NCI-H2227 treated with DMSO at 0.1 percent for 48 hours (cell line): ENCODE measurements at places on chromosomes 12 and 14.

- DNase-seq, result no peak
These were observed 3.9 kb downstream of the KRT79 start for GRCh38 chr12:52829986-52830770.

DNA sequence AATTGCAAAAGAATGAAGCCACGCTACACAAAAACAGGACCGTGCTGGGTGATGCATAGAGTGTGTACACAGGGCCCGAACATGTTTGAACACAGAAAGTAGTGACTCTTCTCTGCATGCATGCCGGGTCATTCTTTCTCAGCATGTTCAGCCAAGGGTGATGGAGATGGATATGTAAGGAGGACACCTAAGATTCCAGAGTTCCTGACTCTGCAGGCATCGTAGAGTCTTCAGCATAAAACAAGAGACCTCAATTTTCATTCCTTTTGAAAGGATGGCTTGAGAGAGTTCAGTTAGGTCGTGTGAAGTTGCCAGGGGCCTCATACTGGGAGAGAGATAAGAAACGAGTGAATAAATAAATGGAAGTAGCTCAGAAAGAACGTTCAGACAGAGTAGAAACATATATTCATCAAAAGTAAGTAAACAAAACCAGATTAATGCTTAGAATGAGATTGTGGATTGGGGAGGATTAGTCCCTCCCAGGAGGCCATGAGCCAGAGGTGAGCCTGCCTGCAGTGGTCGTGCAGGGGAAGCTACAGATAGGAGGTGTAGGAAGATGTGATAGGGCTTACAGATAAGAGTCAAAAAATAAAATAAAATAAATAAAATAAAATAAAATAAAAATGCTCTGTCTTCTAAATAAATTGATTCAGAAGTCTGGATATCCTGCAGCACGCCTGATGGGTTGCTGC, 27.6 kb upstream of the SEL1L start:
- no peak for DNase-seq

GRCh38 chr12:22409377-22410164, 75.1 kb upstream of the ST8SIA1 start:
- DNase-seq, result no peak

DNA sequence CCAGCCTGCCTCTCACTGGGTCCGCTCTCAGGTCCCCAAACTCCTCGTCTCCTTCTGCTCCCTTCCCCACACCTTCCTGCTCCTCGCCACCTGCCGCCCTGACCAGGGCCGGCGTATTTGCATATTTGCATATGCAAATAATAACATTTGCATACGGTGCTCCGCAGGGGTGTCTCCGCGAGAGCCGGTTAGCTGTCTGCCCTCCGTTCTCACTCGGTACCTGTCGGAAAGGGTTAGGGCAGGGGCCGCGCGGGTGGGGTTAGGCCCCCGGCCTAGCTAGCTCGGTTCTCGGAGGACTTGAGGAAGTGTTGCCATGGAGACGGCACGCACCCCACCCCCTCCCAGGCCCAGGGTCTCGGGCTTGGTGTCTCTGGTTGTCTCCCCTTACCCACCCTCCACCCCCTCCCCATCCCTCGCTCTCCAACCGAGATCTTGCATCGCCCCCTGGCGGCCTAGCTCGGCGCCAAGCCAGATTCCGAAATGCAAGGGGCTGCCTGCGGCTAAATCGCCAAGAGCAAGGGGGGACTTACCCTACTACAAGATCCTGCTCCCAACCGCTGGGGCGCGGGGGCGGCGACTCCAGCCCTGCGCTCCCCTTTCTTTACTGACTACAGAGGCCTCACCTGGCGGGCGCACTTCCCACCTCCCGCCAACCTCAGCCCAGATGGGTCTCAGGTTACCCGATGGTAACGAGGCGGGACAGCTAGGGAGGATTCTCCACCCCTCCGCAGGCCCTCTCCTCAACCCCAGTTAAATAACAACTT, 8.1 kb downstream of the STAC3 start:
- DNase-seq, result peak; percentile 29

DNA sequence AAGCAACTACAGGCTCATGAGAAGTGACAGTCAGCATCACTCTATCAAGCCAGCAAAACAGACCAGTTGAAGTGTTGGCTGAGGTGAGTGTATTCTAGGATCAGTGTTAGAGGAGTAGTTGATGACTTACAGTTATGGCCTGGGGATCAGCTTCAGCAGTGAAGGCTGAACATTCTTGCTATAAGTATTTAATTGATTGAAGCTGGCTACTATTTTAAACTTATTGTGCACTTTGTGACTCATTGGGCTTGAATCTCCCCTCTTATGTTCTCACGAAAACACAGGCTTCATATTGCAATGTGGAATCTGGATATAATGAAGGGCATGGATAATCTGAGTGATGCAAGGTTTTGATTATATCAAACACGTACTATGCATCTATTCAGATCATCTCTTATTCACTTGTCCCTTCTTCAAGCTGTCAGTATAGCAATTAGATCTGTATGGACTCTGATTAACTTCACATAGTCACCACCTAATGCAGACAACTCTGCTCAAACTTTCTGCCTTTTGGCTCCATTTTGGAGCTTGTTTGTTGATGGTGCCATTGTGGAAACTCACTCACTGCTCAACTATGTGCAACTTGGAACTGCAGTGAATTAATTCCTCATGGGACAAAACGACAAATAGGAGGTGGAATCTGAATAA, 309.2 kb downstream of the SLC16A7 start:
- DNase-seq, result no peak

DNA sequence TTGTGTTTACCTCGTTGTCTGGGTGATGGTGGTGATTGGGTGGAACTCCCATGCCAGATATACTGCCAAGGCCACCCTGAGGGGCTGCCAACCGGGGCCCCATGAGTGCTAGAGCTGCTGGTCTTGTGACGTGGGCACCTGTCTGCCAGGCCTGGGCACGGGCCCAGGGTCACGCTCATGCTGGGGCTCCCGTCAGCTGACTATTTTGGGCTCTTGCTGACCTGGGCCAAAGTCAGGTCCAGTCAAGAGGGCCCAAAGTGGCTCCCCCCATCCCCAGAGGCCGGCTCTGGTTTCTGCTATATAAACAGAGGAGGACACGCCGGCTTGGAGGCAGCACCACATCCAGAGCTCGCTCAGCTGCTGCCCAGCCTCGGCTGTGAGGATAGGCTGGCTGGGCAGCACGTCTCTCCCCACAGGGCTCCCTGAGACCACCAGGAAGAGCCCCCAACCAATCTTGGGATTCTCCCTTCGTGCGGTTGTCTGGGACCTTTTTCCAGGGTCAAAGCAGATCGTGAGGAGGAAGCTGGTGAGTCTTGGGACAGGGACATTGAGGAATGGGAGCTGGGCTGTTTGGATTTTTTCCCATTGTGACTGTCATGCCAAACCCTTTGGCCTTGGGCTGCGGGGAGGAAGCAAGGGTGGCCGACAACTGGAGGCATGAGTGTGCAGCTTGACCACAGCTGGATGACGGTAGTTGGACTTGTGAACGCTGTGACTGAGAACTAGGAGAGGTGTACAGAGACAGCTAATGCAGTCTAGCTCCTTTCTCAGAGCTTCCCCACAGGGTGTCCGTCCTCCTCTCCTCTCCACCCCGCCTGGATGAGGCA, 7.6 kb upstream of the NR4A1 start:
- DNase-seq, result no peak

DNA sequence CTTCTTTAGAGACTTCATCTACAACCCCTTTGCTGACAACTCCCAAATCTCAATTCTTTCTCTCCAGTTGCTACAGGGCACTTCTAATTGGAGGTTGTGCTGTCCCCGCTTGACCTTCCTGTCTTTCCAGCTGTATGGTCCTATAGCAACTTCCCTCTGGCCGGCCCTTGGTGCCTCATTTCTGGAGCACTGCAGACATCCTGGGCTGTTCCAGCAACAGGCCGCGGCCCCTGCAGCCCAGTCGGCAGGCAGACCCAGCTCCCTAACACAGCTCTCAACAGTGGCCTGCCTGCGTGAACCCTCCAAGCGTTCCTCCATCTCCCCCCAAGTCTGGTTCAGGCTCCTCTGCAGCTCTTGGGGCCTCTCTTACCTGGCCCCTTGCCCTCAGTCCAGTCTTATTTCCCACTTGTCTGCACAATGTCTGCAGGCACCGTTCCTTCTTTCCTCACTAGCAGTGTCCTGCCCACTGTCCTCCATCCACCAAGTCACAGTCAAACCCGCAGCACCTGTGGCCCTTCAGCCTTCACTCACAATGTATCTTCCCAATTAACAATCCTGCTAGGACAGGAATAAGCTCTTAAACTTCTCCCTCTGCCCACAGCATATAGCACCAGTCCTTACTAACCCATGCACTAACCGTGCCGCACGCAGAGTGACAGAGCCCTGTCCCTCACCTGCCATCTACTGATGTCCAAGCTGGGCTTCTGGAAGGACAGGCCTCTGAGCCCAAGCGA, 1.6 kb upstream of the EML1 start:
- DNase-seq, result no peak

GRCh38 chr12:1848146-1848545, 27.8 kb downstream of the LRTM2 start:
- no peak for DNase-seq

DNA sequence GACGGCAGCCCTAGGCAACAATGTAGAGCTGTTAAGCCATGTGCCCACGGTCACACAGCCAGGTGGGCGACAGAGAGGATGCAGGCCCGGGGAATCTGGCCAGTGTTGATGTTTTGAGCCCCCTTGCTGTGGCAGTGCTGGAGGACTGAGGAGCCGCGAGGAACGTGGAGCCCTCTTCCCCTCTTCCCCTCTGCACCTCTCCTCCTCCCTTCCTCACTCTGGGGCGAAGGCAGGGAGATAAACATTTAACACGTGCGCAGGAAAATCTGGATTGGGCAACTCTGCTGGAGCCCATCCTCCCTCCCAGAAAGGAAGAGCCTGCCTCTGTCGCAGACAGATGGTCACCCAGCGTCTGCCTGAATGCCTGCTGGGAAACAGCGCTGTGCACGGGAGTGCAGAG, 376.8 kb downstream of the FUT8 start:
- no peak for DNase-seq

DNA sequence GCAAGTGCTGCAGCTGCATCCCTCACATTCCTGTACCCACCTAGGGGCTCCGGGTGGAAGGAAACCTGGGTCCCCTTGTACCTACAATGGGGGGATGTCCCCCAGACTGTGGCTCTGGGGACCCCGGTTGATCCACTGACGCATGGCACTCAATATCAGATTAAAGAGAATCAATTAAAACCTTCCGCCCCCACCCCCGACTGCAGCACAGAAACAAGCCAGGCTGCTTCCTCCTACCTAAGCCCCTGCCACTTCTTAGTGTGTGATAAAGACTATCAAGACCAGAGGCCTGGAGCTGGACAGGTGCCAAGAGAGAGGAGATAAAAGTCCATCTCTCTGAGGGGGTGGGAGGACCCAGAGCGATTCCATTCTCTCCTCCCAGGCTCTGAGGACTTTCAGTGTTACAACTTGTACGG, 28.2 kb upstream of the RPLP0 start:
- peak; percentile 86 for DNase-seq

GRCh38 chr12:51850081-51850964, 1.8 kb upstream of the FIGNL2 start:
- no peak for DNase-seq

GRCh38 chr14:36217732-36218131, 41.2 kb upstream of the PTCSC3 start:
- peak; percentile 36 for DNase-seq

GRCh38 chr12:102548543-102548942, 68.2 kb upstream of the IGF1 start:
- DNase-seq, result no peak

GRCh38 chr12:12267742-12268200, 927 bp upstream of the LRP6 start:
- no peak for DNase-seq

DNA sequence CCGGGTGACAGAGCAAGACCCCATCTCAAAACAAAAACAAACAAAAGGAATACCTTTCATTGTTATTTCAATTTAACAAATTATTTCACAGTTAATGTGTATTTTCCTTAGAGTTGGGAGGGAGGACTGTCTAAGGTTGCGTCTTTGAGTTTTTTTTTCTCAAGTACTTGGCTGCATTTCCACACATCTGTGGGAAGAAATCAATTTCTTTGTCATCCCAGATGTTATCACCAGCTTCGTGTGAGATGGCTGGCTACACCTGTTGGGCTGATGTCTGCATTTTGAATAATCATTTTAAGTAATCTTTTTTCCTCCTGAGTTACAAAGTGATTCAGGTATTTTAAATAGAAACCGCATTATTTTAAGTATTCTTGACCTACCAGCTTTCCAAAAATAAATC, 59.4 kb downstream of the EML1 start:
- DNase-seq, result no peak

DNA sequence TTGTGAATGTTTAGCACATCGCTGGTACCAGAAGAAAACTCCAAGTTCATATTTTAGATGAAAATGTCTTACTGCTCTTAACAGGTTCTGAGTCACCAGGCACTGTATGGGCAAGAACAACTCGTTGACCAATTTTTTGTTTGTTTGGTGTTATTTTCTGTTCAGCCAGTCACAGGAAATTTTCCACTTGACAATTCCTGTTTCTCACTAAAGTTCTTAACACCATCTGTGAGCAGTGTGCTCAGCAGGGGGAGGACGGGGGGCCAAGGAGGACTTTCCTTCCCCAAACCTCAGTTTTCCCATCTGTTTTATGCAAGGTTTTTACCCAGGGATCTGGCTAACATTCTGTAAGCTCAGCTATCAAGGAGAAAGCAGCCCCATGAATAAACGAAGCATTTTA, 3.0 kb downstream of the NUAK1 start:
- DNase-seq, result no peak

- DNase-seq, result no peak
These were observed 55.3 kb downstream of the FIGNL2 start for GRCh38 chr12:51793201-51793600.

GRCh38 chr12:74538491-74539258, 1.0 kb downstream of the ATXN7L3B start:
- DNase-seq, result no peak

DNA sequence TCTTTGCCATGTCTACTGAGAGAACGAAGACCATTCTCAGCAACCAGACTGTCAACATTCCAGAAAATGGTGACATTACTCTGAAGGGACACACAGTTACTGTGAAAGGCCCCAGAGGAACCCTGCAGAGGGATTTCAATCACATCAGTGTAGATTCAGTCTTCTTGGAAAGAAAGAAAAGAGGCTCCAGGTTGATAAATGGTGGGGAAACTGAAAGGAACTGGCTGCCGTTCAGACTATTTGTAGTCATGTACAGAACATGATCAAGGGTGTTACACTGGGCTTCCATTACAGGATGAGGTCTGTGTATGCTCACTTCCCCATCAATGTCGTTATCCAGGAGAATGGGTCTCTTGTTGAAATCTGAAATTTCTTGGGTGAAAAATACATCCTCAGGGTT, 29.7 kb upstream of the PSMA6 start:
- no peak for DNase-seq

DNA sequence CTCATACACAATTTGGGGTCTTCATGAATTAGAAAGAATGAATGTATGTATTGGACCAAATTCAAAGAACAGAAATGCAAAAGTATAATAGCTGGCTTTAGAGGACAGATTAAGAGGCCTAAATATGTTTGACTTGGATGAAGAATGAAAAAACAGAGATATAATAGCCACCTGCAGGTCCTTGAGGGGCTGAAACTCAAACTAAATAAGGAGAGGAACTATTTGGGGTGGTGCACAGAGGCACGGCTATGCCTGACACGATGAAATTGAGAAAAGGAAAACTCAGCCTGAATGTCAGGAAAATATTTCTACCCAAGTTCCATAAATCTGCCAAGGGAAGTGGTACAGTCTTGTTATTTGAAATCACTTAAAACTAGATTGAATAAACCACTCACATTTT, 222.9 kb upstream of the DDHD1 start:
- DNase-seq, result no peak

GRCh38 chr14:35243956-35244355, 48.2 kb upstream of the PSMA6 start:
- no peak for DNase-seq

- DNase-seq, result no peak
These were observed 12.8 kb downstream of the SLC4A8 start for GRCh38 chr12:51437431-51437830.

GRCh38 chr14:105299654-105300541, 903 bp downstream of the BRF1 start:
- DNase-seq, result no peak
